ENCODE measurements at places on chromosomes 3 and 15. TPM values are rescaled to one million over a fixed set of nuclear protein-coding genes. Genes with fewer than 3 reads are reported as not detected.

GRCh38 chr15:36254426-36254825 lies 325.0 kb upstream of the CDIN1 start:
- no peaks in the 10 kb centered on the region for H3K27me3 ChIP-seq
- no peak for DNase-seq
- no peaks in the 10 kb centered on the region for H3K4me1 ChIP-seq
- H3K27ac ChIP-seq, result no peak overlapping the region
- H3K4me3 ChIP-seq, result no peak overlapping the region

GRCh38 chr15:88769161-88769971 lies 33.9 kb upstream of the ACAN start:
- H3K4me3 ChIP-seq, result no peak overlapping the region
- H3K27me3 ChIP-seq, result no peaks in the 10 kb centered on the region
- no peak overlapping the region for H3K27ac ChIP-seq
- DNase-seq, result no peak
- H3K36me3 ChIP-seq, result no peaks in the 10 kb centered on the region

GRCh38 chr3:36124118-36124796 lies 256.0 kb upstream of the STAC start:
- no peak for DNase-seq
- no peaks in the 10 kb centered on the region for H3K4me1 ChIP-seq
- H3K4me3 ChIP-seq, result no peak overlapping the region
- no peak overlapping the region for H3K27ac ChIP-seq

GRCh38 chr3:186640473-186640818 lies 247 bp downstream of the FETUB start:
- peaks cover 4% of the 10 kb centered on the region for H3K4me1 ChIP-seq
- no peak overlapping the region for H3K27ac ChIP-seq
- no peak for DNase-seq
- no peaks in the 10 kb centered on the region for H3K27me3 ChIP-seq
- no peaks in the 10 kb centered on the region for H3K36me3 ChIP-seq
- H3K4me3 ChIP-seq, result no peak overlapping the region

DNA sequence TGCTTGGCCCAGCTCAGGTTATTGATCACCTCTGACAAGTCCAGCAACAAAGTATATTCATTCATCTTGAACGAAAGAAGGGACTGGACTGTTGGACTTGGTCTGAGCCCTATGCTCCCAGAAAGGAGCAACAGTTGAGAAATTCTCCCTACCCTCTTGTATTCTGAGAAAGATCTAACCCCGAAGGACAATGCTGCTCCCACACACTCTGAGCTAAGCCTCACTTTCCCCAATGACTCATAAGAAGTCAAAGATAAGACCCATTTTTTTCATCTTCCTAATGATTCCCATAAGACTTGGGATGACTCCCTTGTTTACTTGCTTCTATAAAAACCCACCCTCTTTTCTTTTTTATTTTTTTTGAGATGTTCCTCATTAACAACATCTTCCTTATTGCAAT lies 549.4 kb upstream of the MDFIC2 start:
- no peaks in the 10 kb centered on the region for H3K36me3 ChIP-seq
- DNase-seq, result no peak
- H3K4me1 ChIP-seq, result no peaks in the 10 kb centered on the region
- H3K4me3 ChIP-seq, result no peak overlapping the region
- H3K27ac ChIP-seq, result no peak overlapping the region

GRCh38 chr3:61371123-61371522 lies 119.9 kb upstream of the FHIT start:
- no peaks in the 10 kb centered on the region for H3K36me3 ChIP-seq
- no peak overlapping the region for H3K27ac ChIP-seq
- H3K4me3 ChIP-seq, result no peak overlapping the region
- H3K27me3 ChIP-seq, result no peaks in the 10 kb centered on the region
- DNase-seq, result peak; percentile 14

P2RY1 gene
- 5.4 TPM for total RNA-seq

SENP5 gene
- 13.2 TPM for total RNA-seq

ZNF860 gene
- total RNA-seq, result 1.0 TPM

- no peaks in the 10 kb centered on the region for H3K27me3 ChIP-seq
- no peak overlapping the region for H3K4me3 ChIP-seq
- no peak for DNase-seq
- no peak overlapping the region for H3K27ac ChIP-seq
- no peaks in the 10 kb centered on the region for H3K36me3 ChIP-seq
These were observed 27.5 kb downstream of the MINAR1 start for GRCh38 chr15:79459666-79460065.

- no peak for DNase-seq
- H3K4me1 ChIP-seq, result no peaks in the 10 kb centered on the region
- no peak overlapping the region for H3K4me3 ChIP-seq
- H3K27me3 ChIP-seq, result no peaks in the 10 kb centered on the region
- H3K27ac ChIP-seq, result no peak overlapping the region
- no peaks in the 10 kb centered on the region for H3K36me3 ChIP-seq
These were observed 95.9 kb upstream of the TNIK start for GRCh38 chr3:171556148-171556547.

DNA sequence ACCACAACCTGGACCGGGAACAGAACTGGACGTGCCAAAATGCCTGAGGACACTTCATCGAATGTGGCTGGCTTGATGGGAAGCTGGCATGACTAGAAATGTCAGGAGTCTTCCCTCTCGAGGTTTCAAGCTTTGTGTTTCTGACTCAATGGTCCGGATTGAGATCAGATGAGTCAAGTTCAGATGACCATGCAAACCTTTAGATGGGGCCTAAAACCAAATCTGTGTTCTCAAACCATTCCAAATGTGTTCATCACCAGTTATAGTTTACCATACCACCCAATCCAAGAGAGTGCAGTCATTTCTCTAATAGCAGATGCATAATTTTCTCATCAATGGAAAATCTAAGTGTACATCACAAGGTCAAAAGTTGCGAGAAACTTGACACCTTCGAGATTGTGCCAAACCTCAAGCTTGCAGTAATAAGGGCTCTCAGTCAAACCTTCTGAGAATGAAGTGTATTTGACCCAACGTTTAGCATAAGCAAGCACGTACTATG lies 369.1 kb downstream of the RORA start:
- no peaks in the 10 kb centered on the region for H3K36me3 ChIP-seq
- no peaks in the 10 kb centered on the region for H3K27me3 ChIP-seq
- no peak for DNase-seq
- H3K4me3 ChIP-seq, result no peak overlapping the region

SNX33 gene
- 21.8 TPM for total RNA-seq

CLSTN2 gene
- total RNA-seq, result 14.8 TPM

BOC gene
- 22.7 TPM for total RNA-seq

DNA sequence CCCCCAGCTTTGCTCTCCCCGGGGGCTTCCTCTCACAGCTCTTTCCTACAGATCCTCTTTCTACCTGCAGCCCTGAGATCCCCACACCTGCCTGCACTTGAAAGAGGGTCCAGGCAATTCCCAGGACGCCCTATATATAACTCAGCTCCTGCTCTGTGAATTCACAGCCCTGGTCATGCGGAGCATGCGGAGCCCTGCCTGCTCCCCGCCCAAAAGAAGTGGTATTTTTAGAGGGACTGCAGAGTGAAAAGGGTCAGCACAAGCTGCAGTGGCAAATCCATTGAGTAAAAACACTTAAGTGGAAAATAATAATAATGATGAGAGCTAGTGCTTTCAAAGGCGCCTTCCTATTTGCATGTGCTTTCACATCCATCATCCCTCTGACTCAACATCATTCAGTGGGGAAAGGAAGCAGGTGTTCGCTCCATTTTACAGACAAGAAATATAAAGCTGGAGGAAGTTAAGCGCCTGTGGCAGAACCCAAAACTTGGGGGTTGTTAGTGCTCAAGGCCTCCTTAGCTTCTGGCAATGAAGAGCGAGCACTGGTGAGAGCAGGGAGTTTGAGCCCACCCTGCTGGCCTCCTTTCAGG lies 76.3 kb upstream of the LIPC start:
- H3K36me3 ChIP-seq, result no peaks in the 10 kb centered on the region
- H3K27ac ChIP-seq, result no peak overlapping the region
- no peak for DNase-seq
- no peaks in the 10 kb centered on the region for H3K4me1 ChIP-seq
- no peak overlapping the region for H3K4me3 ChIP-seq

GRCh38 chr3:175186511-175186910 lies 327.4 kb downstream of the NAALADL2 start:
- H3K36me3 ChIP-seq, result no peaks in the 10 kb centered on the region
- no peak overlapping the region for H3K4me3 ChIP-seq
- H3K27ac ChIP-seq, result no peak overlapping the region
- H3K27me3 ChIP-seq, result no peaks in the 10 kb centered on the region
- no peak for DNase-seq

SCAANT1 gene
- total RNA-seq, result not detected
